ENCODE measurements at places on chromosomes 2 and 18. TPM values are rescaled to one million over a fixed set of nuclear protein-coding genes. Genes with fewer than 3 reads are reported as not detected.
A peak's percentile ranks its signal among the peaks of the same experiment; 100 is the strongest.

DNA sequence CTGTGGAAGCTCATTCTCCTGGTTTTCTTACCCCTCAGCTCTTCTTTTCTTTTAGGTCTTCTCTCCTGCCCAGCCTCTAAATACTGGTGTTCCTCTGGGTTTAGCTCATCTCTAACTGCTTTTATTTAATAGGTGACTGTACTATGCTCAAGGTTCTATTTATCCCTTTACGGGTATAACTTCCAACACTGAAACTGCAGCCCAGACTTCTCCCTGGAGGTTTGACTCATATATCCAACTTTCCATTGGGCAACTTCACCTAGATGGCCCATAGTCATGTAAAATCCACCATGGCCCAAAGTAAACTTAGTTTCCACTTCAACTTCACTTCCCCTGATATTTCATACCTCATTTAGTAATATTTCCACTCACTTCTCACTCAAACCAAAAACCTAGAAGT lies 273.1 kb downstream of the PLCL1 start:
- no peak overlapping the region for H3K27ac ChIP-seq
- no peak for DNase-seq
- no peaks in the 10 kb centered on the region for H3K27me3 ChIP-seq
- H3K4me1 ChIP-seq = peaks cover 17% of the 10 kb centered on the region
- H3K36me3 ChIP-seq = no peaks in the 10 kb centered on the region
- H3K4me3 ChIP-seq = no peak overlapping the region

GRCh38 chr2:54605836-54606235 lies 117.6 kb upstream of the EML6 start:
- peak overlapping the region; percentile 85 for H3K27ac ChIP-seq
- H3K4me3 ChIP-seq = peak overlapping the region; percentile 50
- DNase-seq = no peak
- no peaks in the 10 kb centered on the region for H3K27me3 ChIP-seq
- H3K4me1 ChIP-seq = peaks cover 86% of the 10 kb centered on the region
- no peaks in the 10 kb centered on the region for H3K36me3 ChIP-seq

GRCh38 chr2:209351636-209352035 lies 72.2 kb upstream of the MAP2 start:
- H3K4me3 ChIP-seq = no peak overlapping the region
- H3K27ac ChIP-seq = no peak overlapping the region
- no peaks in the 10 kb centered on the region for H3K4me1 ChIP-seq
- H3K27me3 ChIP-seq = no peaks in the 10 kb centered on the region

- no peaks in the 10 kb centered on the region for H3K27me3 ChIP-seq
- no peak overlapping the region for H3K27ac ChIP-seq
- DNase-seq = no peak
- H3K4me1 ChIP-seq = no peaks in the 10 kb centered on the region
- H3K4me3 ChIP-seq = no peak overlapping the region
These were observed 270.8 kb downstream of the GALNT13 start for GRCh38 chr2:154142480-154142879.

- no peak for DNase-seq
- H3K4me3 ChIP-seq = no peak overlapping the region
- no peaks in the 10 kb centered on the region for H3K4me1 ChIP-seq
These were observed 610.0 kb downstream of the GALR1 start for GRCh38 chr18:77859634-77860033.

DNA sequence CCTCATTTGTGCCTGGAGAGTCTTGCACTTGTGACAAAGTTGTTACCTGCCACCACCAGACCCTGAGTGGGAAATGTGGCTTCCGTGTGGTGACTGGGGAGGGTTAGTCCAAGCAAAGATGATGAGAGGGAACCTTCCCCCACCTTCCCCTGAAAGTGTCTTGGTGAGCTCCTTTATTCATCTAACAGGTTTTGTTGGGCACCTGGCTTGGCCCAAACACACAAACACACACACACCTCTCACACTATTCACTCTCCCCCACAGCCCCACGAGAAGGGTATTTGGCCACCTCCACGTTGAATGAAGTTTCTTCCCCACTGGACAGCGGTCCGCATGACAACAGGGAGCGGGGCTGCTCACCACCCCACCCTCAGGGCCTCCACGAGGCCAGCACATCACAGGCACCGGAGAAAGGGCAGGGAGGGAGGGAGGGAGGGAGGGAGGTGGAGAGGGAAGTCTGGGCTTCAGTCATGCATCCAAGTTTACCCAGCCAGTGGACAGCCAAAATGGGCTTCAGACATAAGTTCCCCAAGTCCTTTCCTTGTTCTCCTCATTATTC lies 1.4 kb downstream of the CIB4 start:
- DNase-seq = no peak
- no peaks in the 10 kb centered on the region for H3K36me3 ChIP-seq
- H3K27me3 ChIP-seq = peaks cover 23% of the 10 kb centered on the region
- no peaks in the 10 kb centered on the region for H3K4me1 ChIP-seq
- no peak overlapping the region for H3K4me3 ChIP-seq
- no peak overlapping the region for H3K27ac ChIP-seq

GRCh38 chr2:105114551-105114950 lies 76.7 kb downstream of the MRPS9 start:
- no peak overlapping the region for H3K4me3 ChIP-seq
- no peak overlapping the region for H3K27ac ChIP-seq
- H3K4me1 ChIP-seq = no peaks in the 10 kb centered on the region
- no peak for DNase-seq
- H3K36me3 ChIP-seq = peaks cover 8% of the 10 kb centered on the region
- H3K27me3 ChIP-seq = no peaks in the 10 kb centered on the region

GRCh38 chr18:74899554-74899953 lies 301.9 kb downstream of the ZNF407 start:
- no peak overlapping the region for H3K4me3 ChIP-seq
- peaks cover 2% of the 10 kb centered on the region for H3K36me3 ChIP-seq
- peaks cover 3% of the 10 kb centered on the region for H3K4me1 ChIP-seq
- peak; percentile 24 for DNase-seq
- no peak overlapping the region for H3K27ac ChIP-seq

DNA sequence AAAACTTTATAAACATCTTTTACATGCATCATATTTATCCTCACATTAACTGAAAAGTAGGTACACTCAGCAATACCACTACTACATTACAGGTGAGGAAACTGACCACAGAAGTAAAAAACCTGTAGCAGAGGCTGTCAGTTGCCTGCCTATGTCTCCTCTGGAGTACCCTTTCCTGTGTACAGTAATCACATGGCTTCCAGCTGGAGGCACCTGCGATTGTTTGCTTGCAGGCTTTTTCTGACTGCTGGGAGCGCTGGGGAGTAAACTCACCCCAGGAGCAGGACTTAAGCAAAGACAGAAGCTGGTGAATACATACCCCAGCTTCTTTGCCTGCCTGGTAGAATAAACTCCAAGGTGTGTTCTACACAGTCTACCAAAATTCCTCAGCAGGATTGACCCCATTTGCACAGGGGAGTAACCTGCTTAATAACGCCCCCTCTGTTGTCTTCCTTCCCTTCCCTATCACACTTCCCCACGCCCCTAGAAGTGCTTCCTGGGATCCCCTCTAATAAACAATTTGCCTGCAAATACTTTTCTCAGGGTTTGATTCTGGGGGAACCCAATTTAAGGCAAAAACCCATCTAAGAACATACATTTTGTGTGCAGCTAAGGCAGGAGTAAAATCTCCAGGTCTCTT lies 138.9 kb downstream of the PTH2R start:
- no peak overlapping the region for H3K4me3 ChIP-seq
- DNase-seq = no peak
- no peak overlapping the region for H3K27ac ChIP-seq
- no peaks in the 10 kb centered on the region for H3K27me3 ChIP-seq

DNA sequence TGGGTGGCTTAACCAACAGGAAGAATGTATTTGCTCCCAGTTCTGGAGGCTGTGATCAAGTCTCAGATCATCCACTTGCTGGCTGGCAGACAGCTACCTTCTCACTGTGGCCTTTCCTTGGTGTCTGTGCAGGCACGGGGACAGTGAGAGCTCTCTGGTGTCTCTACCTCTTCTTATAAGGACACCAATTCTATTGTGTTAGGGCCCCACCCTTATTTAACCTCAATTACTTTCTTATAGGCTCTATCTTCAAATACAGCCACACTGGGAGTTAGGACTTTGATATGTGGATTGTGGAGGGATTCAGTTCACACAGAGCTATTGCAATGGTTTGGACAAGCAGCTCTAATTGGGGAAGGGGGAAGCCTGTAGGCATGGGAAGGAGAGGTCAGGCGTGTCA lies 25.3 kb upstream of the IL1RN start:
- H3K36me3 ChIP-seq = peaks cover 9% of the 10 kb centered on the region
- H3K4me1 ChIP-seq = peaks cover 54% of the 10 kb centered on the region
- no peak overlapping the region for H3K4me3 ChIP-seq
- H3K27ac ChIP-seq = peak overlapping the region; percentile 49

DNA sequence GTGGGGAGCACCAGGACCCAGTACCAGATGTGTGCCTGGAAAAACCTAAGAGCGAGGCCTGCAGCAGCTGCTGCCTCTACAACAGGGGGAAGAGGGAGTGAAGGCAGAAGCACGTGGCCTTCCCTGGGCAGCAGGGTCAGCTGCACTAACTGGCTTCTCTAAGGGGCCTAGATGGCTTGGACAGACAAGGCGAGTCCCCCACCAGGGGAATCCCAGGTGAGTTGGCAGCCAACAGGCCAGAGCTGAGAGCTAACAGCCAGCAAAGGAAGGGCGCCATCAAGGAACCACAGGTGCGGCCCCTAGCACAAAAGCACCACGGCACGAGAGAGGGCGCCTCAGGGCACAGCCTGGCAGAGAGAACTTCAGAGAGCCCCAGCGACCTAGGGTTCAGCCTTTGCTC lies 19.8 kb upstream of the MAL start:
- H3K36me3 ChIP-seq = no peaks in the 10 kb centered on the region
- H3K27me3 ChIP-seq = no peaks in the 10 kb centered on the region
- H3K4me1 ChIP-seq = no peaks in the 10 kb centered on the region
- H3K27ac ChIP-seq = no peak overlapping the region
- H3K4me3 ChIP-seq = no peak overlapping the region
- DNase-seq = no peak

DNA sequence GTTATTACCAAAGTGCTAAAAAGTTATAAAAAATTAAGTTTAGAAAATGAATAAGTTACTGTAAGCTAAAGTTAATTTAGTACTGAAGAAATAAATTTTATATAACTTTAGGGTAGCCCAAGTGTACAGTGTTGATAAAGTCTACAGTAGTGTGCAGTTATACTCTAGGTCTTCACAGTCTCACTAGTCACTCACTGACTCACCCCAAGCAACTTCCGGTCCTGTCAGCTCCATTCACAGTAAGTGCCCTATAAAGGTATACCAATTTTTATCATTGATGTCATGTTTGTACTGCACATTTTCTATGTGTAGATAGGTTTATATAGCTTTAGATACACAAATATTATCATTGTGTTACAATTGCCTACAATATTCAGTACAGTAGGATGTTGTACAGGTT lies 518.3 kb upstream of the PIK3C3 start:
- no peaks in the 10 kb centered on the region for H3K27me3 ChIP-seq
- H3K4me3 ChIP-seq = no peak overlapping the region
- no peaks in the 10 kb centered on the region for H3K36me3 ChIP-seq
- no peak overlapping the region for H3K27ac ChIP-seq
- H3K4me1 ChIP-seq = no peaks in the 10 kb centered on the region

GRCh38 chr2:217160103-217160743 lies 300.4 kb upstream of the TNP1 start:
- peaks cover 13% of the 10 kb centered on the region for H3K27me3 ChIP-seq
- no peak for DNase-seq
- H3K4me3 ChIP-seq = no peak overlapping the region
- H3K36me3 ChIP-seq = no peaks in the 10 kb centered on the region

GRCh38 chr2:111072220-111072871 lies 48.4 kb upstream of the BCL2L11 start:
- H3K4me3 ChIP-seq = no peak overlapping the region
- DNase-seq = no peak
- no peaks in the 10 kb centered on the region for H3K36me3 ChIP-seq

- no peak overlapping the region for H3K4me3 ChIP-seq
- H3K4me1 ChIP-seq = peaks cover 13% of the 10 kb centered on the region
- no peak overlapping the region for H3K27ac ChIP-seq
- H3K36me3 ChIP-seq = no peaks in the 10 kb centered on the region
- peaks cover 20% of the 10 kb centered on the region for H3K27me3 ChIP-seq
- no peak for DNase-seq
These were observed 82.8 kb downstream of the NRP2 start for GRCh38 chr2:205765151-205765550.

GRCh38 chr2:220533485-220533884 lies 906.1 kb downstream of the SLC4A3 start:
- peaks cover 2% of the 10 kb centered on the region for H3K27me3 ChIP-seq
- H3K36me3 ChIP-seq = no peaks in the 10 kb centered on the region
- DNase-seq = peak; percentile 18

- H3K27me3 ChIP-seq = peaks cover 11% of the 10 kb centered on the region
- no peak overlapping the region for H3K4me3 ChIP-seq
- no peaks in the 10 kb centered on the region for H3K4me1 ChIP-seq
- DNase-seq = no peak
These were observed 9.2 kb upstream of the PAIP2B start for GRCh38 chr2:71235930-71236587.

Gene MTERF4
- total RNA-seq = 34.5 TPM

Gene IL37
- total RNA-seq = not detected

Gene SCN7A
- not detected for total RNA-seq

Gene LAMA3
- total RNA-seq = 0.09 TPM

Gene COL4A3
- not detected for total RNA-seq

Gene SLC14A1
- total RNA-seq = 1.5 TPM

Gene GREB1L
- not detected for total RNA-seq

Gene PPP1R1C
- not detected for total RNA-seq

Measured in activated CD4-positive, alpha-beta T cell treated with anti-CD3 and anti-CD28 coated beads for 36 hours (primary cell).